Activated CD4-positive, alpha-beta T cell treated with anti-CD3 and anti-CD28 coated beads, Interleukin-2, amount 50 U/mL, for 24 hours (primary cell): ENCODE measurements at places on chromosomes 13 and 19.

GRCh38 chr13:60720590-60720989 lies 323.6 kb downstream of the TDRD3 start:
- no peak for DNase-seq

DNA sequence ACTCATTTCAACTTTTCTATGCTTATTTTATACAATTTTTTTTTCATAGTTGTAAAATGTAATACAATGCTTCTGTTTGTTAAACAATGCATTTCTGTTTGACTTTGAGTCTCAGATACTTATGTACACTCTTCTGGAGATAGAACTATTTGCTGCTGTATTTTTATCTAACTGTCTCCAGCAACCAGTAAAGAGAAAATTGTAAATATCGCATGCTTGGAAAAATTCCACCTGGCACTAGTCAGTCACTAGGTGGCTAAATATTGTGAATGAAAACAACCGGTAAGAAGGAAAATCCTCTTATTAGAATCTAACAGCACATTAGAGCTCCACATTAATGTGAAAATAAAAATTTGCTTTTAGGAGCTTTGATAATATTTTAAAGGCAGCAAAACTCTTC lies 876.5 kb downstream of the PCDH9 start:
- DNase-seq = no peak

GRCh38 chr13:114077933-114078325 lies 54.5 kb downstream of the RASA3 start:
- DNase-seq = no peak

DNA sequence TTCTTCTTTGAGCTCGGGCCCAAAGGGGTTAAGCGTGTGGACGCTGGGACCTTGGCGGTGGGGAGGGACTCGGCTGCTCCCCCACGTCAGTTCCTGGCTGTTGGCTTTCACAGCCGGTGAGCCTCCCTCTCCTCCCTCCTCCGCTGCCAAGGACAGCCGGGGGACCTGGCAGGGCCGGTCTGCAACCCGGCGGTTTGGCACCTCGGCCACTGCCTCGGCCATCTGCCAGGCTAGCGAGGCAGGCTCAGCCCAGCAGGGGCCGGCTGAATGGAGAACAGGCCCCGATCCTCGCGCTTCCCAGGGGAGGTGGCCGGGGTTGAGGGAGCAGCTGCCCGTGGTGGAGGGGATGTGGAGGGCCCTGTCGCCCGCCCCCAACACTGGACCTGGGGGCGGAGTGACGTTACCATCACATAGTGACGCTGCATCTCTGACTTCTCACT lies 5.0 kb downstream of the TLE5 start:
- no peak for DNase-seq

- DNase-seq = no peak
These were observed 8.4 kb downstream of the RGL3 start for GRCh38 chr19:11410682-11411081.

DNA sequence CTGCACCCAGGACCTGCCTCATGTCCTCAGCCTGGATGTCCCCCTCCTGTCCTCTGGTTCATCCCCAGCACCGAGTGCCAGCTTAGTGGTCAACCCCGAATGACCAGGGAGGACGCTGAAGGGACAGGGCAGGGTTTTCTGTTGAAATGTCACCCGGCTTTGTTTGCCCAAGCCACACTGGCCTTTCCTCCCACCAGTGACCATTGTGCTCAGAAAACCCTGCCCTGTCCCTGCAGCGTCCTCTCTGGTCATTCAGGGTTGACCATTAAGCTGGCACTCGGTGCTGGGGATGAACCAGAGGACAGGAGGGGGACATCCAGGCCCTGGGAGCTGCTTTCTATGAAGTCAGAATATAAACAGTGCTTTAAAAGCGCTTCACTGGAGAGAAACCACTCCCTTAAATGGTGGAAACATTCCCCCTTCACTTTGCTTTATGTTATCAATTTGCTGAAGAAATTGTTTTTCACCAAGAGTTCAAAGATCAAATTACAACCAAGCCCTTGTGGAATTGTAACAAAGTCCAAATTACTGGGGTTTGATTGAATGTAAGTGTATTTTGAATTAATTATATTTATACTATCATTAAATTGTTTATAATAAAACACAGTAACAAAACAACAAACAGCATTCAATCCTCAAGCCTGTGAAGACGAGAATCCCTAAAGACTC lies 21.4 kb downstream of the CARS2 start:
- DNase-seq = no peak

DNA sequence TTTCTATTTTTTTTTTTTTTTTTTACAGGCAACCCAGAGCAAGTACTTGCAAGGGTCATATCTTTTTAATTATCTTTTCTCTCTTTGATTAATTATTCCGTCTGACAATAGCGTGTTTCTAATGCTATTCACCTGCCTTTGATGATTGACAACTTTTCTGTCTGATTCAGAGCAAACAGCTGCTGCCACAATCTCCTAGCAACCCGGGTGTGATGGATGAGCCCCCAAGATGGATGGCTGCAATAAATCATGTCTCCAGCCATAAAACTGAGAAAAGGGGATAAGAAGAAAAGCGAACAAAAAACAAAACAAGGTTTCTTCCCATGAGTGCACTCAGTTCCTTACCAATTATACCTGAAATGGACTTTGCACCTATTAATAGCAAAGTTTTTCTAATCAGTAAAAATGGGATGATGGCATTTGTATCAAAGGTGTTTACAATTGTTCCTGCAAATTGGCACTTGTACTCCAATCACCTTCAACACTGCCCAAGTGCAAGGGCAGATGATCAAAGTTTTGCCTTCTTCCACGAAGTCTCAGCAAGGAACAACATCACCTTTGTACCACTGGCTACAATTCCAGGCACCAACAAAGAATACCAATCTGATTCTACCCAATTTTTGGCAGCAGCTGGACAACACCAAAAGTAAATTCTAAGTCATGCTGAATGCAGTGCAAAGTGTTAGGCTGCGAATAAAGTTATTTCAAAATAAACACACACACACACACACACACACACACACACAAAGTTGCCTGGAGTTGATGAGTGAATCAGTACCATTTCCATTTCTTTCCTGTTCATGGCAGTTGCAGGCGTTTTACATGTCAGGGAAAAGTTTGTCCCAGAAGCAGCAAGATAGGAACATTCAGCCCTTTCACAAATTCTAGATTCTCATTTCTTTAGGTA lies 12.0 kb downstream of the TSHZ3 start:
- no peak for DNase-seq
